ENCODE measurements at places on chromosomes 3 and 15.
A peak's percentile ranks its signal among the peaks of the same experiment; 100 is the strongest.

DNA sequence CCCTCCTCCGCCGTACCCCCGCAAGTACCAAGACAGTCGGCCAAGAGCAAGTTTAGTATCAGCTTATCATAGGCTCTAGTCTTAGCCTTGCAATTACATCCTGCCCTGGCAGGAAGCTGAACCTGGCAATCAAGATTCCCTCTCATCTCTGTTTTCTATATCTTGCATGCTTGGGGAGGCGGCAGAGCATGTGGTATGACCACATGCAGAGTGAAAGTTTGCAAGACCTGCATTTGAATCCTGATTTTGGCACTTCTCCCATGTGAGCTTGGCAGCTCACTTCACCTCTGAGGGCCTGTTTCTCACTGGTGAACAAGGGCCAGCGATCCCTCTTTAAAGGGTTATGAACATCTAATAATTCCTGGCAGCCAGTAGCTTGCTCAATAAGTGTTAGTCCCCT lies 106.1 kb upstream of the FRMD4B start:
- no peak for DNase-seq

- DNase-seq, result no peak
These were observed 34.5 kb downstream of the SFMBT1 start for GRCh38 chr3:53011324-53011723.

- DNase-seq, result no peak
These were observed 164.5 kb downstream of the ZMAT3 start for GRCh38 chr3:178907081-178907480.

- DNase-seq, result no peak
These were observed 11.1 kb downstream of the SIAH2 start for GRCh38 chr3:150751781-150752263.

DNA sequence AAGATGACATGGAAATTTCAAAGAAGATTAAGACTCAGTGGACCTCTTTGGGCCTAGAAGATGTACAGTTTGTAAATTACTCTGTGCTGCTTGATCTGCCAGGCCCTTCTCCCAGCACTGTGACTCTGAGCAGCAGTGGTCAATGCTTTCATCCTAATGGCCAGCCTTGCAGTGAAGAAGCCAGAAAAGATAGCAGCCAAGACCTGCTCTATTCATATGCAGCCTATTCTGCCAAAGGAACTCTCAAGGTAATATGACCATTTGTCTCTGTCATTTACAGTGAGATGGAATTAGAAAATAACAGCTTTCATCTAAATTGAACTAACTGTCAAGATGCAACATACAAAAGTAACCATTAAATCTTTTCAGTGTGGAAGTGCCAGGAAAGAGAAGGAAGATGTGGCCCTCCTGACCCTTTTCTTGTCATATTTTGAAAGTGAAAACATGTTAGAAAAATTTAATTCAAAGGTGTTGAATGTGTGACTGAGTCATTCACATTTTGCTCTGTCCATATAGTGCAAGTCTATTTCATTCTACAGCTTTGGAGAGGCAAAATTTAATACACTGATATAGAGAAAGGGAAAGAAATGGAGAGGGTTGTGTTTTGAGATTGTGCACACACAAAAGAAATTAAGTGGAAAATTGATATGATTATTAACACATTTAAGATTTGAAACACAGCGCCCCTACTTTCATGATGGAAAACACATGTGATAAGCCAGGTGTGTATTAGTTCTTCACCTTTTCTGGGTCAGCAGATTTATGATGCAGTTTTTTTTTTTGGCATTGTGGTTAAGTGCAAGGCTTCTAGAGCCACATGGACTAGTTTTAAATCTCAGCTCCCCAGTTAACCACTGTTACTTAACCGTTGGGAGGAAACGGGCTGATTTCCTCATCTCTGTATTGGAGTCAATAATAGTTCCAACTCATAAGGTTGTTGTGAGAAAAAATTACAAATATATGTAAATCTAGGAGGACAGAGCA lies 375.1 kb downstream of the NAALADL2 start:
- DNase-seq, result no peak

GRCh38 chr3:48405343-48405881 lies 24.5 kb downstream of the PLXNB1 start:
- DNase-seq, result no peak

DNA sequence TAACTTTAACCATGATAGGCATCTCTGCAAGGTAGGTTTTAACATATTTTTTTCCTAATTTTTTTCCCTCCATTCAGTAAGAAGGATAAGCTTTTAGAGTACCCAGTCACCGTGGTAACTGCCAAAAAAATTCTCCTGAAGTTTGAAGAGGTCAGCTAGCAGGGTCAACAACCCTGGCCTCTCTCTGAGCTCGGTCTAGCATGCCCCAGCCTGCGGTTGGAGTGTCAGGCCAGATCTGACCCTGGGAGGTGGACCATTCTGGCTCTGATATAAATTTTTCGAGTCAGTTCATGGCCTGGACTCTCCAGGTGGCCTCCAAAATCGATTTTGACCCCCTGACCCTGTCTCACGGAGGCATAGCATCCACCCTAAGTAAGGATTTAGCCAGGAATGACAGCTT lies 29.7 kb downstream of the SOX2 start:
- DNase-seq, result no peak

- DNase-seq, result no peak
These were observed 330 bp upstream of the TBC1D2B start for GRCh38 chr15:78077871-78078210.

DNA sequence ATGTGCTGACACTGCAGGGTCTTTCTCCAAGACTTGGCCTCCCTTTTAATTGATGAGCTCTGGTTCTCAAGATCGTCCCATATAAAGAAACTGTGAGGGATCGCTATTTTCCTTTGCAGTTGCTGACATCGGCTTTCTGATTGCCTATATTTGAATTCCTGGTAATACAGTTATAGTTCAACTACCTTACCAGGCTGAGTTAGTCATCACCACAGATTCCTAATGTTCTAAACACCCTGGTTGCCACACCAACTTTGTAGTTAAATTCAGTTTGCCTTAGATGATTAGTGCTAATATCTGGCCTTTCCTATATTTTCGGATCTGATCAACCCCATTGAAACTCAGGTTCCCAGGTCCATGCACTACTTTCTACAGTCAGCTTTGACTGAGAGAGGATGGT lies 125.0 kb downstream of the GMNC start:
- no peak for DNase-seq

DNA sequence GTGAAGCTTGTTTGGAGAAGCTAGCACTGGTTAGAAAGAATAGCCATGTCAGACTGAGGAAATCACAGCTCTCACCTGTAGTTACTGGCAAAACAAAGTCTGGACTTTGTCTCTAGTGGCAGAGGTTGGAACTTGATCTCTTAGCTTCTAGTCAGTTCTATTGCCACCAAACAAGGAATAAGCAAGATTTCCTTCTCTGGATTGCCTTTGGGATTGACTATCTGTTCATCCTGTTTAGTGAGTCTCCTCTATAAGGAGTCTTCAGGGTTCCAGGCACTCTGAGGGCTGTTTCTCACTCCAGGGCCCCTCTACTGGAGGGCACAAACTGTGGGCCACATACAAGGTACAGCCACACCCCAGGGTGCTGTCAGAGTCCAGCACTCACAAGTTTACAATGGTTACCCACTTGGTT lies 426.6 kb upstream of the THBS1 start:
- DNase-seq, result no peak

GRCh38 chr15:85563328-85563727 lies 182.9 kb downstream of the AKAP13 start:
- DNase-seq, result no peak

- no peak for DNase-seq
These were observed 36.9 kb downstream of the NCK1 start for GRCh38 chr3:136898954-136899353.

DNA sequence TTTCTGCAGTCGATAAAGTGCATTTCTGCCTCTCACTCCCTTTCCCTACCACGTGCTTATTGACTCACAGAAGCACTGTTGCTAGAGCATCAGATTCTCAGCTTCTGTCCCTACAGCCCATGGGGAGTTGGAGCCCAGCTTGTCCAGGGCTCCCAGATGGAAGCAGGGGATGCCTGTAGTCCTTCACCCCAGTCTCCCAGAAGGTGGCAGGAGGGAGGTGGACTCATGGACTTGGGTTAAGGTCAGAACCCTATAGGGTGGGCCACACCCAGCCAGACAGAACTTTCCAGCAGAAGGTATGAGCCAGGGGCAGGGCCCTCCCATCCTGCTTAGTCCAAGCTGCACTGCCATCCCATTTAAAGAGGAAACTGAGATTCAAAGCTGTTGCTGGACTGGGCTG lies 33.1 kb upstream of the SEMA3F start:
- DNase-seq, result peak; percentile 18

DNA sequence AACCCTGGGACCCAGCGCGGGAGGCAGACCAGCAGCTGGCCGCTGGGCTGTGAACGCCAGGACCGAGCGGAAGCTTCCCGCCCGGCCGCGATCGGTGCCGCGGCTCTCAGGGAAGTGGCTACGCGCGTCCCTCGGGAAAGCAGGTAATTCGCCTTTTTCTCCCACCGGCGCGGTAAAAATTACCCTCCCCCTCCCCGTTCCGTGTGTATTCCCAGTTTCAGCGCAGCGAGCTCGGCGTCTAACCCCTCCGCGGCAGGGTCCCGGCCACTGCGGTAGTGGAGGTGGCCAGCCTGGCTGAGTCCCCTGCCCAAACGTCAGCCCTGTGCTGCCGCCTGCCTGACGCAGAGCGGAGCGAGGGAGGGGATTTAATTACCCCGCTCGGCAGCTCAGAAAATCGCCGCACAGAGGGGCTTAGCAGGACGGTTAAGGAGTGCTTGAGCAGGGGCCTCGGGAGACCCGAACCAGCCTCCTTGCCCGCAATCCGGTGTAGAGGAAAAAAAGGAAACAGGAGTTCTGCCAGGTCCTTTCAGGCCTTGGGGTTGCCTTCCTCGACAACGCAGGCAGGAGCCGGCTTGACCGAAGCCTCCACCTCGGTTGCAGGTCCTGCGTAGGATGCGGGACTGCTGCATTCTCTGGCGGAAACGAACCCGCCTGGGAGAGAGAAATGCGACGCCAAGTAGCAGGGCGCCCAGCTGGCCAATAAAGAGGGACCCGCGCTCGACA lies 2.9 kb downstream of the GATA2 start:
- no peak for DNase-seq

GRCh38 chr3:23762759-23763477 lies 42.8 kb upstream of the UBE2E1 start:
- no peak for DNase-seq

DNA sequence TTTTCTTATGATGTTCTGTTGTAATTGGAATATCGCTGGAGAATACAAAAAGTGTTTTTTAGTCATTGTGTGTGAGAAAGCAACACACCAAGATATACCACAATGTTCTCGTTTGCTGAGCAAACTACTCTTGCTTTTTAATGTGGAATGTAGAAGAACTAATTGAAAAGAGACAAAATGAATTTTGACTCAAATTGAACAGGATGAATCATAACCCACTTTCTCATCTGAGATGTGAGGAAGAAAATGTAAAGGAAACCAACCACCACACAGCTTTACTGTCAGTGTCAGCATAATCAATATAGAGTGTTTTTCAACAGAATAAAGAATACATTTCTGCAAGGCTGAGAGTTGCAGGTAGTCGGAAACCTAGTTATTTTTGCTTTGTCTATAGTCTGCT lies 448.8 kb upstream of the TPRG1 start:
- no peak for DNase-seq

DNA sequence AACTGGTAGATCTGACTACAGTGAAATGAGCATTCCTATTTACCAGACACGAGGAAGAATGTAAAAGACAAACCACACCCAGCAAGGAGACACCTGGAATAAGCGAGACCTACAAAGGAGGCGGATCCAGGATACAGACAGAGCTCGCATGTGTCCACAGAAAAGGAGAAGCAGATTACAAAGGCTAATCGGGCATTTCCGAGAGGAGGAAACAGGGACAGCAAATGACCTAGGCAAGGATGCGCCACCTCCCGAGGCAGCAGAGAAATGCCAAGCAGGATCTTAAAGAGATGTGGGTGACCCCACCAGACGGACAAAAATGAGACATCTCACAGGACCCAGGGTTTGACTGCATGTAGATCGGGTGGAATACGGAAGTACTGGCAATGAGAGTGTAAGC lies 63.2 kb upstream of the IQSEC1 start:
- no peak for DNase-seq

- DNase-seq, result no peak
These were observed 29.6 kb upstream of the SGO1 start for GRCh38 chr3:20215636-20216035.

DNA sequence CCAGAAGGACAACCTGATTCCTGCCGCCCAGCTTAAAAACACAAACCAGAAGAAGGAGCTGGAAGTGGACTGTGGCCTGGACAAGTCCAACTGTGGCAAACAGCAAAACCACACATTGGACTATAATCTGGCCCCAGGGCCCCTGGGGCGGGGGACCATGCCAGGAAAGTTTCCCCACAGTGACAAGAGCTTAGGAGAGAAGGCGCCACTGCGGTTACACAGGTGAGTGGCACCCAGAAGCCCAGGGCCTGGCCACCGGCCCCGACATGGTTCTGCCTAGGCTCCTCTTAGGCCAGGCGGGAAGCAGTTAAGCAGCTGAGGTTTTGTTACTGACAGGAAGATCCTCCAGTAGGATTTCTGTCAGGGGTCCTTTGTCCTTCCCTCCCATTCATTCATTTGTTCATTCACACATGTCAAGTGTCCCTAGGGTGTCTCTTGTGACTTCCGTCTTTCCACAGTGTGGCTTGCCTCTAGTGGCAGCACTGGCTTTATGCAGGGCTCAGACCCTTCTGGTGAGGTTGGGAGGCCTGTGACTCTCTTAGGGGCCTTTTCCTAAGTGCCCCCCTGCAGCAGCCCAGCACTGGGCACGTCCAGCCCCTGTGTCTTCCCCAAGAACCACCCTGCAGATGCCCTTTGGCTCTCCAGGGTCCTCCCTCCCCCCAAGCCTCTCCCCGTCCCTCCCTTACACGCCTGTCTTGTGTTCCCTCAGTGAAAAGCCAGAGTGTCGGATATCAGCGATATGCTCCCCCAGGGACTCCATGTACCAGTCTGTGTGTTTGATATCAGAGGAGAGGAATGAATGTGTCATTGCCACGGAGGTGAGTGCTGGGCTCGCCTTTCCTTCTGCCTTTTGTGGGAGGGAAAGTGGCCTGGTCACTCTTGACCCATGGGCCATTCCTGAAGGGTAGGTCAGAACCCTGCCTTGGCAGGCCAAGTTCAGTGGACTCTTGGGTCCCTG lies 7.8 kb downstream of the DLL4 start:
- DNase-seq, result no peak

GRCh38 chr3:169256796-169257522 lies 406.6 kb downstream of the MECOM start:
- no peak for DNase-seq

GRCh38 chr15:77292969-77293558 lies 126.8 kb downstream of the PEAK1 start:
- no peak for DNase-seq

- DNase-seq, result no peak
These were observed 38.6 kb downstream of the EHD4 start for GRCh38 chr15:41933771-41934170.

All from GM10248 (cell line).